NCI-H2029 (cell line): ENCODE measurements at places on chromosomes 4 and X.

GRCh38 chr4:149141391-149141790 is 674.3 kb downstream of the IQCM start:
- DNase-seq, result no peak

DNA sequence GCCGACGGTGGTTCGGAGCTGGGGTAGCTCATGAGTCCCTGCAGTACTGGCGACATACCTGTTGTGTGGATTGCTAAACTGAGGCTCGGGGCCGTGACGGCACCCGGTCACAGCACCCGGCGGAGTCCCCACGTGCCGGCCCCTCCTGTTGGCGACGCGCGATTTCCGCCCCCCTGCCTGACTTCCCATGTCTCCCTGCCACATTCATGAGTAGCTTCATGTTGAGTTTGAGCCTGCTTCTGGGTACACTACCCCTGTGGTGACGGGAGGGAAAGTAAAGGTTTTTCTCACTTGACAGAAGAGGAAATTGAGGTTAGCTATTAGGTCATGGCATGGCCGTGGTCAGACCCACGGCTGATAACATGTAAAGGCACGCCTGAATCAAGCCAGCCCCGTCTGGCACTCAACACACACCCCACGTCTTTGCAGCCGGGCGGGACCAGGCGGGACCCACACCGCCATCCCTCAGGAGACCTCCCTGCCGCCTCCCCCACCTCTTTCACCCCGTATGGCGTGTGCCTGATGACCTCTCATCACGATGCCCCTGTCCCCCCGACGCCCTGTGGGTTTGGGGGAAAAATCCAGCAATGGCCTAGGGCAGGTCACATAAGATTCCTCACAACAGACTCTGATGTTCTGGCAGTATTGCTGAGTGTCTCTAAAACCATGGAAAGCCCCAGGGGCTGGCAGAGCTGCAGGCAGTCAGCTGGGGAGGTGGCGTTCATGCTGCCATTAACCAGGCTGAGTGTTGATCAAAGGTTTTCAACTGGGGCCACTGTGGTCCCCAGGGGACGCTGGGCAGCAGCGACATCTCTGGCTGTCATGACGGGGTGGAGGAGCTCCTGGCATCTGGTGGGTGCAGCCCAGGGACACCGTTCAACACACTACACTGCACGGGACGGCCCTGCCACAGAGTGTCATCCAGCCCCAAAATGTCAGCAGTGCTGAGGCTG is 29.2 kb downstream of the P2RY8 start:
- DNase-seq, result no peak

GRCh38 chr4:153155686-153156085 is 48.6 kb upstream of the TRIM2 start:
- DNase-seq, result no peak

GRCh38 chrX:67289055-67289499 is 254.7 kb upstream of the AR start:
- DNase-seq, result no peak

DNA sequence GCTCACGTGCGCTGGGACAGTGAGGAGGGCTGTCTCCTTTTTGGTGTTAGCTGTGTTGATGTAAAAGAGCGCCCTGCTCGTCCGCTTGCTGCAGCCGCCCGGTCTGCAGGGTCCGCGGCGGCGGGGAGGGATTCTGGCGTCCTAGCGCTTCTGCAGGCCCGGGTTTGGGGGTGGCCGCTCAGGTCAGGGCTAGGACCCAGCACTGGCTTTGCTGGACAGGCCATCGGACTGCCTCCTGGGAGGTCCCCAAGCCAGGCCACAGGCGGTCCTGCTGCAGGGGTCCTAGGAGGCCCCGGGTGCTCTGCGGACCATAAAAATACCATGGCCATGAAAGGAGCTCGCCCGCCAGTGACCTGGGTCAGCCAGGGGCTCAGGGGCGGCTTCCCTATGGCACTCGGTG is 308.7 kb downstream of the DCTD start:
- no peak for DNase-seq

GRCh38 chr4:185304944-185305690 is 90.6 kb downstream of the LRP2BP start:
- DNase-seq, result no peak
